ENCODE measurements at places on chromosomes 2 and 18. TPM values are rescaled to one million over a fixed set of nuclear protein-coding genes. Genes with fewer than 3 reads are reported as not detected.

GRCh38 chr2:31266804-31267203 is 32.9 kb downstream of the EHD3 start:
- DNase-seq = no peak
- H3K4me3 ChIP-seq = no peak overlapping the region
- H3K4me1 ChIP-seq = no peaks in the 10 kb centered on the region
- no peak overlapping the region for H3K27ac ChIP-seq
- no peaks in the 10 kb centered on the region for H3K36me3 ChIP-seq
- no peaks in the 10 kb centered on the region for H3K27me3 ChIP-seq

- DNase-seq = no peak
- H3K36me3 ChIP-seq = no peaks in the 10 kb centered on the region
- H3K27me3 ChIP-seq = no peaks in the 10 kb centered on the region
- no peak overlapping the region for H3K4me3 ChIP-seq
These were observed 53.4 kb downstream of the PKP4 start for GRCh38 chr2:158509928-158510797.

- peaks cover 52% of the 10 kb centered on the region for H3K4me1 ChIP-seq
- H3K27ac ChIP-seq = no peak overlapping the region
- H3K4me3 ChIP-seq = no peak overlapping the region
- no peak for DNase-seq
- H3K27me3 ChIP-seq = no peaks in the 10 kb centered on the region
These were observed 30.1 kb upstream of the EML4 start for GRCh38 chr2:42139101-42139500.

GRCh38 chr2:230472621-230473018 is 56.6 kb downstream of the SP100 start:
- H3K27ac ChIP-seq = no peak overlapping the region
- no peak for DNase-seq
- peaks cover 30% of the 10 kb centered on the region for H3K36me3 ChIP-seq
- H3K4me1 ChIP-seq = peaks cover 23% of the 10 kb centered on the region
- H3K27me3 ChIP-seq = no peaks in the 10 kb centered on the region

Gene XDH
- not detected for total RNA-seq

Measured in CD8-positive, alpha-beta memory T cell (primary cell).